ENCODE measurements at places on chromosomes 7 and 10.

DNA sequence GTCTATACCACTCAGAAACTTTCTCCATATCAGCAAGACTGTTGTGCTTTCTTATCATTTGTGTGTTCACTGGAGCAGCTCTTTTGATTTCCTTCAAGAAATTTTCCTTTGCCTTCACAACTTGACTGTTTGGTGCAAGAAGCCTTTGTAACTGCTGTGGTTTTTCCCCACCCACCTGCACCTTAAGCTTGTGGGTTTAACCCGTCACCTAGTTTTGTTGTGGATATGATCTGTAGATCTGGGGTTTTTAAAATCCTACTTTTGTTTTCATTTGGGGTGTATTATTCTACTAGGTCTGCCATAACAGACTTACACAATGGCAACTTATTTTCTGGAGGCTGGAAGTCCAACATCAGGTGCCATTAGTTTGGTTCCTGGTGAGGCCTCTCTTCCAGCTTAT lies 30.5 kb upstream of the CHST3 start:
- peak; percentile 15 for DNase-seq

DNA sequence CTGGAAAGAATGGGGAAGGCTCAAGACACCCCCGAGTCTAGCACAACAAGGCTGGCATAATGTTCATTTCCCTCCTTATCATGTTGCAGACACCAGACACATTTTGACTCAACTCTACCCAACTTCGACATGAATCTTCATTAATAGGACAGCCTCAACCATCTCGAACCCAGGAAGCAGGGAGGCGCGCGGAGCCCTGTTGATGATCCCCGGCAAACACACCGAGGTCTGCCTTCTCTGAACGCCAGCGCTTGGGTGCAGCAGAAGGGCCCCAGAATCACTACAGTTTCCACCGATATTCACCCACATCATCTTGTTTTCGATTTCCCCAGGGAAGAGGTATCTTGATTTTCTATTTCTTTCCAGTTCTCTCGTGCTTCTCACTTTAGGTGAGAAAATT lies 563.6 kb downstream of the TCERG1L start:
- no peak for DNase-seq

DNA sequence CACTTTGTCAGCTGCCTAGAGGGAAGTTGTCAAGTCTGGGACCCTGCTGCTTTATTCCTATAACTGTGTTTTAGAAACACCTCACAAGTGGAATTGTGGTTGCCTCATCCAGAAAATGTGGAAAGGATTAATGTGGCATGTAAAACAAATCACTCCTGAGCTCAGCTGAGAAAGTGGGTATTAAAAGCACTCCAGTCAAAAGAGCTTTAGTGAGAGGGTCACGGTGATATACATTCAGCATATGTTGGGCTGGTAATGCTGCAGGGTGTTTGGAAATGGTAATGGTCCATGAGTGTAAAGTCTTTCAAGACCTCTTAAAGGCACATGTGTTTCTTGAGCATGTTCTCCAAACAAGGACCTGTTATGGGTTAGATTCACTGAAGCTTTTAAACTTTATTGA lies 318.2 kb upstream of the MEOX2 start:
- no peak for DNase-seq

DNA sequence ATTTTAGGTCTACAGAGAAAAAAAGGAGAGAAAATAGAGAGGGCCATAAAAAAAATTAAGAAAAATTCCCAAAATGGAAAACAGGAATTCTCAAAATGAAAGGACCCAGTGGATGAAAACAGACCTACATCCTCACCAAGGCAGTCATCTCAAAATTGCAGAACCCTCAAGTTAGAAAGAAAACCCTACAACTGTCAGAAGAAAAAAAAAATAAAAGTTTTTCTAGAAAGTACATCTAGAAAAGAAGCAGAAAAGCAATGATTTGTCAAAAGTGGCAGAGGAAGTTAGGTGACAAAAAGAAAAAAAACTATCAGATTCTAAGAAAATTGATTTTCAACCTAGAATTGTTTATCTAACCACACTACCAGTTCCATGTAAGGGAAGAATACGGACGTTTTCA lies 167.6 kb upstream of the LRGUK start:
- no peak for DNase-seq

GRCh38 chr10:129949411-129949810 lies 14.7 kb downstream of the EBF3 start:
- DNase-seq, result no peak

- DNase-seq, result no peak
Measured at GRCh38 chr7:108407676-108408075, 48.6 kb downstream of the NRCAM start.

DNA sequence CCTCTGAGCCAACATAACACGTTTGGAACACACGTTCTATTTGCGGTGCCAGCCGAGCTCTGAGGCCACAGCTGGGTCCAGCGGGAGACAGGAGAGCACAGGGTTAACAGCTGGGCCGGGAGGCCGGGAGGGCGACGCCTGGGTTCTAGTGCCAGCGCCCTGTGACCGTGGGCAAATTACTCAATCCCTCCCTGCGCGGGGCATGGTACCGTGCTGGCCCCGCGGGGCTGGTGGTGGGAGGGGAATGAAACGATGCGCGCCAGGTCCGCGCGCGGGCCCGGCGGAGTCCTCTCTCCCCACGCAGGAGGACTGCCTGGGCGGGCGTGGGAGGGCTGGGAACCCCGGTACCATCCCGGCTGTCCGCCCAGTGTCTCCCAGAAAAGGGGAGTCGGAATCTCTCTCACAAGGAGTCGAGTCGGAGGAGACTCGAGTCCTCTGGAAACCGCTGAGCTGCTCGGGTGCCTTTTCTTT lies 30.4 kb downstream of the LEP start:
- no peak for DNase-seq

GRCh38 chr7:44380831-44381493 lies 55.6 kb upstream of the CAMK2B start:
- no peak for DNase-seq

GRCh38 chr10:93379731-93380575 lies 102.2 kb downstream of the MYOF start:
- no peak for DNase-seq

GRCh38 chr7:94087664-94088352 lies 83.7 kb upstream of the BET1 start:
- no peak for DNase-seq

DNA sequence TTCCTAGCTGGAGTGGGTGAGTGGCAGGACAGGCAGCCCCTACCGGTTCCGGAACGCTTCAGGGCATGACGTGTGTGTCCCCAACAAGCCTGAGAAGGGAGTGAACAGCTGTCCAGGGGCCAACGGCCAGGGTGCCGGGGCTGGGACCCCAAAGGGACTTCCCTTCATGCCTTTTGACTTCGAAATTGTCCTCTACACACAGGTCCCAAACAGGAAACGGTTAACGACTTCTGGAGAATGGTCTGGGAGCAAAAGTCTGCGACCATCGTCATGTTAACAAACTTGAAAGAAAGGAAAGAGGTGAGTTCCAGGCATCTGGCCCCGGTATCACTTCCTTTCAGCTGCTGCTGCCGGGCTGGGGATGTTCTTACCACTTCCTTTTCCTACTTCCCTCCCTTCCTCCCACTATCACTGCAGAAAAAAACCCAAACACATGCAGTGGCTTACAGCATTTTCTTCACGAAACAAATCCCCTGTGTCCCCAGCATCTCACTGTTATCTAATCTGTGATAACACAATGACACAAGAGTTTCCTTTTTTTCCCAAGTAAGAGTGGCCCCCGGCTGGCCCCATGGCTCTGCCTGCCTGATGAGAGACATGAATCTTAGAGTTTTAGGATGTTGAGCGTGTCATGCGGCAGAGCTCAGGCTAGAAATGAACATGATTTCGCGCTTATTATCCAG lies 63.2 kb downstream of the MKI67 start:
- no peak for DNase-seq

DNA sequence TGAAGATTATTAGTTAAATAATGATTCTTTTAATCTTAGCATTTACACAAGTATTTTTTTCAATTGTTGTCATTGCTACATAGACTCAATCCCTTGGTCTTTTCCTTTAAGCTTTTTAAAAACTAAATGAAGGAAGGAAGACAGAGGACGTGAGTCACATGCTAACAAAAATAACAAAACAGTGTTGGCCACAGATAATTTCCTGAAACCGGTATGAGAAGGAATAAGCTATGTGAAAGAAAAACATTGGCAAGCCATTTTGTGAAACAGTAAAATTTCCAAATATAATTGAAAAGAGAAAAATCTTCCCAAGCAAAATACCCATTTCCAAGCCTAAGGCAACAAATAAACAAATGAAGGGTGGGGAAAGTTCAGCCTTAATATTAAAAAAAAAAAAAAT lies 223.0 kb downstream of the AHR start:
- DNase-seq, result no peak

GRCh38 chr7:50221028-50221427 lies 83.5 kb upstream of the IKZF1 start:
- no peak for DNase-seq

DNA sequence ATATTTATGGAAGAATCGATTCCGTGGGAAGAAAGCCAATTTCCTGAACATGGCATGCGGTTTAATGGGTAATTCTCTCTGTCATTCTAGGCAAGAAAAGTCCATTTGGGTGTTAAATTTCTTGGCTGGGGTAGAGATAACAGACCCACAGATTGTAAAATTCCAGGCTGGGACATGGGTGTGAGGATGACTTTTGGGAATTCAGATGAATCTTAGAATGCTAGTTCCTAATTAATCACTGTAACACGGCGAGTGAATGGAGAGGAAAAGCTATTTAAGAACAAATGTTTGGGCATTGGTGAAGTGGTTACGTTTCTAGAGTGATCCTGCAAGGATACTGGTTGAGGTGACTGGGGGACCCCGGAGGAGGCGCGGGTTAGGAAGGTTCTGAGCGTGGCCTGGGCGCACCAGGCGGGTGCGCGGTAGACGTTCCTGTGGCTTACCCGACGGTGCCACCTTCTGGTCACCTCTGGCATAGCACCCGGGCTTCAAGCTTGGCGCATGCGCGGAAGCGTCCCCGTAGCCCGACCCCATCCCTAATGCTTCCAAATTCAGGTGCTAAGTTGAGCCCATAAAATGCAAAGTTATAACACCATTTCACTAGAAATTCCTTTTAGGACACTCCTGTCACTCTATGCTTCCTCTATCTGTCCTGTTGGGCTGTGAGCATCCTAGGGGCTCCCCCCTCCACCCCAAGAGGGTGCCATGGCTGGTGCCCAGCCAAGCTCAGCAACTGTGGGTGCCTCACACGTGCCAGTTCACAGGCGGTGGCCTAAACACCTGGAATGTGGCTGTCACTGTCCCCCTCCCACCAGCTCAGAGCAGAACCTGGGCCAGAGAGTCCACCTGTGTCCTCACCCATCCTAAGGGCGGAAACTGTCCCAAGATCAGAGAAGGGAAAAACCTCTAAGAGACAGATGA lies 104.4 kb downstream of the PTPRE start:
- peak; percentile 91 for DNase-seq

- no peak for DNase-seq
Measured at GRCh38 chr10:33273295-33274002, 61.0 kb downstream of the NRP1 start.

DNA sequence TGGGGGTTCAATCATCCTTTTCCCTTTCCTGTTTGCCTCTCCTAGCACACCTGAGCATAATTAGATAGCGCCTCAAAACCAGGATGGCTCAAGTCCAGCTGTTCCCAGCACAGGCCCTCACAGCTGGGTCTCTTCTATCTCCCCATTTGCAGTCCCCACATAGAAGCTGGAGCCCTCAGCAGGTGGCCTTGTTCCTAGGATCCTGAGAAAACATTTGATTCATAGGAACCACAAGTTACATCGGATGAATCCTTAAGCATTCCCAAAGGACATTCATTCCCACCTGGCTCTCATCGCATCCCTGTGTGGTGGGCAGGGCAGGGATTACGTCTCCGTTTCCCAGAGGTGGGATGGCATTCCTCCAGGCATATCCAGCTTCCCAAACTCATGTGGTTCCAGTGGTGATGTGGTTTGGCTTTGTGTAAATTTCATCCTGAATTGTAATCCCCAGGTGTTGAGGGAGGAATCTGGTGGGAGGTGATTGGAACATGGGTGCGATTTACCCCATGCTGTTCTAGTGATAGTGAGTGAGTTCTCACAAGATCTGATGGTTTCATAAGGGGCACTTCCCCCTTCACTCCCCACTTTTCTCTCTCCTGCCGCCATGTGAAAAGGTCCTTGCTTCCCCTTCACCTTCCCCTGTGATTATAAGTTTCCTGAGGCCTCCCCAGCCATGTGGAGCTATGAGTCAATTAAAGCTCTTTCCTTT lies 49.8 kb upstream of the LEP start:
- DNase-seq, result no peak

GRCh38 chr7:156998988-156999957 lies 11.2 kb downstream of the MNX1 start:
- DNase-seq, result no peak

DNA sequence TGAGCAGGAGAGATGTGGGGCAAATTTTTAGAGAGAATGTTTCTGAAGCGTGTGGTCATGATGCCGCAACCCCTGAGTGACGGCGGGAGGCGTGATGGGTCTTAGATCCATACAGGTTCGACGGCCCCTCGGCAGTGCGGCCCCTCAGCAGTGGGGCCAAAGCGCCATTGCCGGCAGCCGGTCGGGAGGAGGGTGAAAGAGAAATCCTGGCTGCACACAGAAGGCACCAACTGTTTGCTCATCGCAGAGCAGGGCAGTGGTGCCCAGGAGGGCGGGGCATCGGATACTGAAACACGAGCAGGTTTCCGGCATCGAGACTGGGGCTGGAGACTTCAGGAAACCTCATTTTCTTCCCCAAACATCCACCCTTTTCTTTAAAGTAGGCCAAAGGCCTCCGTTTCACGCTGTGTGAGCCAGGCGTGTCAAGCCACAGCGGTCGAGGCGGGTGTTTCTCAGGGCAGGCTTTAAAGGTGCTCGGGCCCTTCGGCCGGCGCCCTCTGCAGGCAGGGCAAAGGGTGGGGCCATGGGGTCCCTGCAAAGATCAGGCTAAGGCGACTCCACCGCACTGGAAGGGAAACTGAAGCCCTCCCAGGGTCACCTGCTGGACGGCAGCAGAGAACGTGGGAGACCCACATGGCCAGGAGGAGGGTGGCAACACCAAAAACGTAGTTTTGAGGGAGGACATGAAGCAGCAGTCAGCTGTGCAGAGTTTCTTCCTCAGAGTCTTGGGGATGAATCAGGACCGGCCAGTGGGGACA lies 42.0 kb upstream of the PPP2R2D start:
- DNase-seq, result no peak
